ENCODE measurements at places on chromosomes 5 and 9.
A peak's percentile ranks its signal among the peaks of the same experiment; 100 is the strongest.

DNA sequence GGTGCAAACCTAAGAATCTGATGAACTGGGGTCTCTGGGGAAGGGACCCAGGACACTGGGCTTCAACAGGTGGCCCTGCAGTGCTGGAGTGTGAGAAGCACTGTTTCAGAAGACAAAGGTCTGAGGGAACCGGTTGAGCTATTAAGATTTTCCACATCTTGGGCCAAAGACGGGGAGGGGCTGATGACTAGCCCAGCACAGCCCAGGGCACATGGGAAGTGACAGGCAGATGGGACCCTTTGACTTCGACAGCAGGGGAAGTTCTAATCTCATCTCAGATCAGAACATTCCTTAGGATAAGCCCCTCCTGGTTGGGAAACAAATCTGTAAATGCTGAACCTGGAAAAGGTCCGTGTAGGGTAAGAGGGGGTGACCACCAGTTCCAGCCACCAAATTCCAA, 67.4 kb downstream of the RAPGEF1 start:
- DNase-seq, result no peak

- no peak for DNase-seq
Measured at GRCh38 chr9:18675332-18675731, 201.4 kb downstream of the ADAMTSL1 start.

- DNase-seq, result no peak
Measured at GRCh38 chr5:124528838-124529237, 217.6 kb downstream of the ZNF608 start.

- DNase-seq, result no peak
Measured at GRCh38 chr9:111970827-111971226, 74.2 kb downstream of the UGCG start.

GRCh38 chr5:135452321-135453030, at the start of gene TIFAB:
Gene TIFAB (minus strand): TSS chr5:135452351. CDS start chr5:135449939, 2,412 bp downstream.
- DNase-seq, result no peak

GRCh38 chr5:56432321-56432720, 199.2 kb upstream of the ANKRD55 start:
- no peak for DNase-seq

GRCh38 chr5:164335837-164336236, 830.4 kb downstream of the MAT2B start:
- DNase-seq, result no peak

DNA sequence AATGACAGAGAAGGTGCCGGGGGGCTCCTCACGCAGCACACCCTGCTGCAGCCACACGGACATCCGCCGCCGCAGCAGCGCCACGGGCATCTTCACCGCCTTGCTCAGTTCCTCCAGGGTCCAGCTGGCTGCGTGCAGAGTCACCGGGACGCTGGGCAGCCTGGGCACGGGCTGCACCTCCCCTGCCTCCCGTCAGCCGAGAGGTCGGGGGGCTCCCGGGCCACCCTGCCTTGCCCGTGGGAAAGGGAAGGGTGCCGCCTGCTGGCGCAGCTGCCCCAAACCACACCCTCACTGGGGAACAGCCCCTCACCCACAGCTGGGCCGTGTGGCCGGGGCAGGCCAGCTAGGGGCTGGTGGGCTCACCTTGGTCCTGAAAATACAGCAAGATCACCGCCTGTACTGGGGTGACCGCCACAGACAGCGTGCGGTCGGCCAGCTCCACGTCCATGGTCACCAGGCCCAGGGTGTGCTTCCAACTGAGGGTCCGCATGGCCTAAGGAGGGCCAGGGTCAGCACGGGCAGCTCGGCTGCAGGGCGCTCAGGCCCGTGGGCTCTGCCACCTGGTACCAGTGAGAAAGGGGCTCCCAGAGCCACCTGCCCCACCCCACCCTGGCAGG, 3.6 kb upstream of the TMEM210 start:
- no peak for DNase-seq

- no peak for DNase-seq
Measured at GRCh38 chr5:19140276-19140675, 847.7 kb downstream of the CDH18 start.

- DNase-seq, result peak; percentile 29
Measured at GRCh38 chr5:2902742-2903297, 151.3 kb upstream of the IRX2 start.

DNA sequence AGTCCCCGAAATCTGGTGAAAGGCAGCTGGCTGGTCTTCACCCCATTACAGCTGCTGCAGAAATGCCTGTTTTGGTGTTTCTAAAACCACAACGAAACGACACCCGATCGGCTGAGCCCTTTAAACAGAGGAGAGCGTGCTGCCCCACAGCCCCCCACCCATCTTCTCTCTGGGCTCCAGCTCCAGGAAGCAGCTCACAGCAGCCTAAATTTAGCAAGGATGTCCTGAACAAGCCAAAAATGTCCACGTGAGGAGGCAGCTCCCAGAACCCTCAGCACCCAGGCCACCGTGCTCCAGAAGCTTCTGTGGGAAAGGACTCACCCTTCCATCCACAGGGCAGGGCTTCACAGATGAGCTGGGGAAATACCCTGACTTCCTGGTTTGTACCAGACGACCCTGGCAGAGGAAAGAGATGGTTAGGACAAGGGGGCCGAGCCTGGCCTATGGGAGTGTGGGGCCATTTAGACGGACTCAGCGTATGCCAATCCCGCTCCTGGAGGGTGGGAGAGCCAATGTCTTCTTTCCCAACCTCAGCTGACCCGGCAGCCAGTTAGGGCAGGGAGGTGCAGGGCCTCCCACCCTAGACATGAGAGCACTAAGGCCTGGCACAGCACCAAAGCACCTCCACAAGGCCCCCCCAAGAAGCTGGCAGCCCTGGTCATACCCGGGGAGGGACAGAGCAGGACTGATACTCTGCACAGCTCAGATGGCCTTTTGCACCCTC, 39.1 kb upstream of the SARDH start:
- DNase-seq, result no peak
